ENCODE measurements at places on chromosomes 13 and 19. TPM values are rescaled to one million over a fixed set of nuclear protein-coding genes. Genes with fewer than 3 reads are reported as not detected.

The LGI4 gene
- total RNA-seq, result 0.72 TPM

DNA sequence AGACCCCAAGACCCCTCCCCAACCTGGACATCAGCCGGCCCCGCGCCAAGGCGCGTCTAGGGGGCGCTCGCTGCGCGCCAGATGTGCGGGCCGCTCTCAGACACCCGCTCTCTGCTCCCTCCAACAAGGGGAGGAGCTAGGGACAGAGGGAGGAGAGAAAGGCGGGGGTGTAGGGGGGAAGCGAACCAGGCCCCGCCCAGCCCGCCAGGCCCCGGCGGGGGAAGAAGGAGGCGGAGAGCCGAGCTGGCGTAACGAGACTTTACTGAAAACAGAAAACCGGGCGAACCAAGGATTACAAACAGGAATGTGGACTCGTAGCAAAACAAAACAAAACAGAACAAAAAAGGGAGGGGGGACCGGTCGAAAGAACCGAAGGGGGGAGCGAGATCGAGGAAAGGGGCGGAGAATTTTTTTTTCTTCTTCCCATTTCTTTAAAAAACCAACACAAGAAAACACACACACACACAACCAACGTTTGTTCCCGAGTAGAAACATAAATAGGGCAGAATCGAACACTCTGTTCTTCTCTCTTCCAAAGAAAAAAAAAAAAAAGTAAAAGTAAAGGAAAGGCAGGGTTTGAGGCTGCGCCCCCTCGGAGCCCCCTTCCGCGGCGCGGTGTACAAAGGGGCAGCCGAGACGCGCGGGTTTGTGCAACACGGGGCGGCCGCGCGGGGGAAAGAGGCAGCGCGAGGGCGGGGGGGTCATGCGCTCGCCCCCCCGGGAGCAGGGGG is 1.7 kb downstream of the JUND start:
- H3K4me1 ChIP-seq, result peaks cover 48% of the 10 kb centered on the region
- peak overlapping the region; percentile 92 for H3K4me3 ChIP-seq
- no peaks in the 10 kb centered on the region for H3K27me3 ChIP-seq
- peak overlapping the region; percentile 100 for H3K27ac ChIP-seq
- peaks cover 27% of the 10 kb centered on the region for H3K36me3 ChIP-seq
- DNase-seq, result peak; percentile 96

DNA sequence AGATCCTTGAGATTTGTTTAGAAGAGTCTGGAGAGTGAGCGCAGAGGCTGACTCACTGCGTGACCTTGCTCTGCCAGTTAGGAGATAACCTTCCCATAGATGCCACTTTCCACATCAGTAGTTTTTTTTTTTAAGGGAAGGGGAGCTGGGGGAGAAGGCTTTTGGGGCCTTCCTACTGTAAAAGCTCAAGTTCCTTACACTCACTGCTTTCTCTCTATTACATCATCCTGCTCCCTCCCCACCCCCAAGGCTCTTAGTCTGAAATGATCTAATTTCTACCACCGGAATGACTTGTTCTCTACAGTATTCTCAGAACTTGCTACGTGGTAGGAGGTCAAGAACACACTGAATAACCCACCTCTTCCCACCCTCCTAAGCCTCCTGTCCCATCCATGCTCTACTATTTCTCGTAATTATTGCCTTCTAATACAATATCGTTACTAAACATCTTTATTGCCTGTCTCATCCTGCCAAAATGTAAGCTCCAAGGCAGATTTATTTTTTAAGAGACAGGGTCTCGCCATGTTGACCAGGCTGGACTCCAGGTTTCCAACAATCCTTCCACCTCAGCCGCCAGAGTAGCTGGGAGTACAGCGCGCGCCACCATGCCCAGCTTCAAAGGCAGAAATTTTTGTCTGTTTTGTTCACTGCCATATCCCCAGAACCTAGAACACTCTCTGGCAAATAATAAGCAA is 1.2 kb downstream of the LONP1 start:
- peak overlapping the region; percentile 82 for H3K27ac ChIP-seq
- DNase-seq, result no peak
- H3K4me3 ChIP-seq, result peak overlapping the region; percentile 68
- H3K27me3 ChIP-seq, result no peaks in the 10 kb centered on the region
- H3K36me3 ChIP-seq, result peaks cover 7% of the 10 kb centered on the region

DNA sequence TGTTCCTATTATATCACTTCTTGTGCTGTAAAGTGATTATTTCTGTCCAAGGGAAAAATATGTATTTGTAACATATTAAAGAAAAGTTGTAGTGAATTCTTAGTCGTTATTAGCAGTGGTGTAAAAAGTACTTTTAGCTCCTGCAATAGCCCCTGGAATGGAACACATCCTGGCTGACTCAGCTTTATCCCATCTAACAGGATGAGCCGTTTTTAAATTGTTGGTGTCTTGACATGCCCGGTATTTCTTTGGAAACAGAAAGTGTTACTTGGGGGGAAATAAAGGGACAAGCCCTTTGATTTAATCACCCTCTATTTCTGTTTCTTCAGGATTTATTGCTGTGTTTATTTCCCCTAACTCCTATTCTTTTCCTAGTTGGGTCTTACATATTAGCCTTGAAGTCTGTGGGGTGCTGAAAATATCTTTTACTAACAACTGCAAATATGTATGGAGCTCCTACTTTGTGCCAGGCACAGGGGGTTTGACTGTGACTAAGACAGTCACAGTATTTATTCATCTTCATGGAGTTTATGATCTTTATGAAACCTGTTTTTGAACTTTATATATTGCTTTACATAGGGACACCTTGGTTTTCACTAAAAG is 17.9 kb downstream of the COG3 start:
- H3K27me3 ChIP-seq, result no peaks in the 10 kb centered on the region
- DNase-seq, result no peak
- no peak overlapping the region for H3K27ac ChIP-seq
- no peaks in the 10 kb centered on the region for H3K4me1 ChIP-seq
- H3K4me3 ChIP-seq, result no peak overlapping the region

The CKAP2 gene
- total RNA-seq, result 12.0 TPM

DNA sequence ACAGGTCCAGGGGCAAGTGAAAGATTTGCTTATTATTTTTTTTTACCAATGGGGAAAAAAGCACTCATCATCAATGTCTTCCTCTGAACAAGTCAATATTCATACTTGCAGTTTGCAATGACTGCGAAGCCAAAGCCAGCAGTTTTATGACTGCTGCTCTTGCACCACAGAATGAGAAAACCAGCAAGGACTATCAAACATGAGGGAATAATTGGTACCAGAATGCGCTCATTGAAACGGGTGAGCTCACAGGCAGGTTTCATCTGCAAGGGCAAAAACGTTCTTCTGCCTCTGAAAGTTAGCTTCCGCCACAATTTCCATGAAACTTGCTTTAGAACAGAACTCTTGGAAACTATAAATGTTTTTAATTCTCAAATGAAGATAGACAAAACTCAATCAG is 5.5 kb downstream of the DLEU7 start:
- no peak overlapping the region for H3K27ac ChIP-seq
- H3K27me3 ChIP-seq, result peaks cover 7% of the 10 kb centered on the region
- H3K4me1 ChIP-seq, result peaks cover 3% of the 10 kb centered on the region
- H3K4me3 ChIP-seq, result no peak overlapping the region
- no peak for DNase-seq

The RUBCNL gene
- total RNA-seq, result 2.3 TPM

Measured in natural killer cell (primary cell).